ENCODE measurements at places on chromosomes 12 and 14. TPM values are rescaled to one million over a fixed set of nuclear protein-coding genes. Genes with fewer than 3 reads are reported as not detected.
A peak's percentile ranks its signal among the peaks of the same experiment; 100 is the strongest.

The FGF23 gene
- not detected for total RNA-seq

The SMCO2 gene
- total RNA-seq = 0.33 TPM

The SERPINA10 gene
- not detected for total RNA-seq

- no peak for DNase-seq
Observed at GRCh38 chr12:94146166-94146936, 2.0 kb upstream of the PLXNC1 start.

DNA sequence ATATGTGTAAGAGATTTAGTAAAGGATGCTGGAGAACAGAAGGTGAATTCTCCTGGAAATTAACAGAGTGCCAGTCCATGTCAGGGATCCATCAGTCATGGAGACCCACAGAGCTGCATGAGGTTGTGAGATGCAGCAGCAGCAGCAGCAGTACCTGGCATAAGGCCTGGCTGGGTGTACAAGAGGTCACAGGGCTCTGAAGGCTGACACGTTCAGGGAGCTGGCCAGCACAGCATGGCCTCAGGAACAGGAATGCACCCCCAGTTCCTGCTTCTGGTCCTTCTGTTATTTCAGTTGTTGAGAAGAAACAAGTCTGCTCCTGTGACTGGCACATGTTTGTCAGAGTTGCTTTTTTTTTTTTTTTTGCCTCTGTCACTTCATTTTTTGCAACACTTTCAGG lies 210.8 kb downstream of the CNTN1 start:
- no peak for DNase-seq

DNA sequence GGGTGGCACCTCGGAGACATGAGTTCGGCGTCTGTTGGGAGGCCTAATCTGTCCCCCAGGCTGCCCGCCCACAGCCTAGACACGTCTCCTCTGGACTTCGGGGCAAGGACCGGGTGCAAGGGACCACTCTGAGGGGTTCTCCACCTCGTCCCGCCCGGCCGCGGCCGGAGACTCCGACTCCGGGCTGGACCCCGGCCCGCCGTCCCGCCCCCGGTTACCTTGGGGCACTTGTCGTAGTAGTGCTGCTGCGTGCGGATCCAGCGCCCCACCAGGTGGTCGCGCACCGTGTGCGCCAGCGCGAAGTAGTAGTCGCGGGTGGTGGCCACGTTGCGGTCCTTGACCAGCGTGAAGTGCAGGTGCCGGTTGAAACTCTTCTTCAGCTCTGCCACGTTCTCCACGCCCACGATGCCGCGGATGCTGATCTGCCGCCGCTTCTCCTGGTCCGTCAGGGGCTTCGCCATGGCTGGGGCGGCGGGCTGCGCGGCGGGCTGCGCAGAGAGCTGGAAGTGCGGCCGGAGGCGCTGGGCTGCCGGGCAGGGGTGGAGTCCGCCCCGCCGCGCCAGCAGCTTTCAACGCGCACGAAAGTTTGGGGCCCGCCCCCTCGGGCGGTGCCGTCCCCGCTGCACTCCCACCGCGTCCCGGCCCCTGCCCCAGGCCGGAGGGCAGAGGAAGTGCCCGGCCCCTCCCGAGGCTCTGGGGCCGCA lies at the start of gene PYGL:
Gene PYGL (minus strand): TSS at position 541 of the 704 bp plus-strand sequence. CDS start 80 bp downstream, at position 461.
- peak; percentile 30 for DNase-seq

DNA sequence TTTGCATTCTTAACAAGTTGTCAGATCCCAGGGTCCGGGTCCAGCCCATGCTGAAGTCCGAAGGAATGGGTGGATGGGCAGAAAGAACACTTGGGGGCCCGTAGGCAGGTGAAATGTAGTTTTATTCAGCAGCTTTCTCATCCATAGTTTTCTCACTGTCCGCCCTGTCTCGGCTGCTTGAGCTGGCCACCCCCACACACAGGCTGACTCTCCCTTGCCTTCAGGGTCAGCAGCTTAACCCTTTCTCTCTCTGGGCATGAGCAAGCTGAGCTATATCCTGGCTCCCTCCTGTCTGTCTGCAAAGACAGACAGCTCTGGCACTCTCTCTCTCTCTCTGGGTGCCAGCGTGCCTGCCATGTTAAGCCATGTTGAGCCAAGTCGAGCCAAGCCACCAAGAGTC lies 163.9 kb downstream of the PTCSC3 start:
- no peak for DNase-seq
